ENCODE measurements at places on chromosomes 16 and 17. TPM values are rescaled to one million over a fixed set of nuclear protein-coding genes. Genes with fewer than 3 reads are reported as not detected.

The SLC35B1 gene
- total RNA-seq: 88.7 TPM

The SKA2 gene
- total RNA-seq: 88.9 TPM

The HAGH gene
- 75.5 TPM for total RNA-seq

The FTSJ3 gene
- 61.3 TPM for total RNA-seq

The ZNF48 gene
- 12.9 TPM for total RNA-seq

The EVI2A gene
- total RNA-seq: not detected

The KCNJ2 gene
- 0.08 TPM for total RNA-seq

The DLX4 gene
- 1.9 TPM for total RNA-seq

The MSLN gene
- total RNA-seq: 3.7 TPM

The PRSS21 gene
- 0.27 TPM for total RNA-seq

The TBX4 gene
- total RNA-seq: 0.15 TPM

The KRT40 gene
- total RNA-seq: not detected

The HOXB7 gene
- total RNA-seq: 30.9 TPM

The CD300LG gene
- not detected for total RNA-seq

The KSR1 gene
- 11.1 TPM for total RNA-seq

The MYH1 gene
- total RNA-seq: not detected

The TELO2 gene
- 34.4 TPM for total RNA-seq

The VAT1 gene
- 242 TPM for total RNA-seq

The JPT2 gene
- total RNA-seq: 167 TPM

The MARVELD3 gene
- total RNA-seq: 0.27 TPM

The PRAC1 gene
- not detected for total RNA-seq

The GFER gene
- total RNA-seq: 40.1 TPM

The MT1E gene
- total RNA-seq: 0.15 TPM

The WFIKKN1 gene
- total RNA-seq: 0.12 TPM

The HSPB9 gene
- not detected for total RNA-seq

The SGSH gene
- 26.5 TPM for total RNA-seq

The NUBP2 gene
- total RNA-seq: 60.7 TPM

The PROCA1 gene
- 1.3 TPM for total RNA-seq

The OR3A2 gene
- not detected for total RNA-seq

The GNG13 gene
- total RNA-seq: not detected

The TBC1D3E gene
- total RNA-seq: not detected

The ESRP2 gene
- 0.18 TPM for total RNA-seq

Data from A549 treated with AZD2906 at 1 μM for 4 hours (cell line).